ENCODE measurements at places on chromosomes 5 and 9. TPM values are rescaled to one million over a fixed set of nuclear protein-coding genes. Genes with fewer than 3 reads are reported as not detected.

DNA sequence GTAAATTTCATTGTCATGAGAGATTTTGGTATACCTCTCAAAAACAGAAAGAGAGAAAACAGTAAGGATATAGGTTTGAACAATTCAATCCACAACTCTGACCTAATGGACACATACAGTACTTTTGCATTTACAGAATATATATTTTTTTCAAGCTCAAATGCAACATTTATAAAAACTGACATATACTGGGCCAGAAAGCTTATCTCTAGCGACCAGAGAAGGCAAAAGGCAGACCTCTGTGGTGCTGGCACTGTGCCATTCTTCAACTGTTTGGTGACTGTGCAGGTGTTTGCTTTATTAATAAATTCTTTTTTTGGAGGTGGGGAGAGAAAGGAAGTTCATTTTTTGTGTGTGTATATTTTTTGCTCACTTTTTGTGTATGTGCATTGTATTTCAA is 6.0 kb upstream of the PLAC8L1 start:
- no peak for DNase-seq

GRCh38 chr9:114899461-114899860 is 30.9 kb downstream of the TNFSF8 start:
- DNase-seq = no peak

- DNase-seq = no peak
Measured at GRCh38 chr5:94853120-94853519, 234.7 kb downstream of the SLF1 start.

DNA sequence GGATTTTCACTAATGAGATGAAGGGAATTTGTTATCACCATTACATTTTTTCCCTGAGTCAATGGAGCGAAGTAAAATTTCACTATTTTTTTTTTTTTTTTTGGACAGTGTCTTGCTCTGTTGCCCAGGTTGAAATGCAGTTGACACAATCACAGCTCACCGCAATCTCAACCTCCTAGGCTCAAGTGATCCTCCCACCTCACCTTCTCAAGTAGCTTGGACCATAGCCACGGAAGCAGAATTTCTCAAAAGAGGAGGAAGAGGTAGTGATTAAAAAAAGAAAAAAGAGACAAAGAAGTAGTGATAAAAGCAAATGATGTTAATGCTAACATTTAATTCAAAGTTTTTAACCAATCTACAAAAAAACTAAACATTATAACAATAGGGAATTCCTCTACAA is 29.8 kb downstream of the ELP1 start:
- DNase-seq = no peak

GRCh38 chr5:65125591-65126541 is 355.9 kb downstream of the ADAMTS6 start:
- no peak for DNase-seq

DNA sequence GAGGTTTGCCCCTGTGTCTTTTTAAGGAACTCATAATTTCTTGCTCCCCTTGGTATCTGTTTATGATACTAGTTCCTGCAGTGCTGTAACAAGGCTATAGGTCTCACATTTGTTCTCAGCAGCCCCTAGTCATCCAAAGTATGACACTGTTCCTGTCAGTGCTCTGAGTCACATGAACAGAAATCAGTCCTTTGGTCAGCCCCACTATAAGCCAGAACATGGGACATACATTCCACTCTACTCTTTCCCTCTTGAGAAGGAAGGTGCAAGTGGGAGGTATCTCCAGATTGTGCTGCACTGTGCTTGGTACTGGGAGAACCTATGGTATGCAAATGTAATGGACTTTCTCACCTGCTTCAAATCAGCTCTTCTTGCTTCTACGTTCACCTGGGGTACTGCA is 87.0 kb downstream of the IARS1 start:
- DNase-seq = no peak

PGM5 gene
- 36.2 TPM for total RNA-seq

DNA sequence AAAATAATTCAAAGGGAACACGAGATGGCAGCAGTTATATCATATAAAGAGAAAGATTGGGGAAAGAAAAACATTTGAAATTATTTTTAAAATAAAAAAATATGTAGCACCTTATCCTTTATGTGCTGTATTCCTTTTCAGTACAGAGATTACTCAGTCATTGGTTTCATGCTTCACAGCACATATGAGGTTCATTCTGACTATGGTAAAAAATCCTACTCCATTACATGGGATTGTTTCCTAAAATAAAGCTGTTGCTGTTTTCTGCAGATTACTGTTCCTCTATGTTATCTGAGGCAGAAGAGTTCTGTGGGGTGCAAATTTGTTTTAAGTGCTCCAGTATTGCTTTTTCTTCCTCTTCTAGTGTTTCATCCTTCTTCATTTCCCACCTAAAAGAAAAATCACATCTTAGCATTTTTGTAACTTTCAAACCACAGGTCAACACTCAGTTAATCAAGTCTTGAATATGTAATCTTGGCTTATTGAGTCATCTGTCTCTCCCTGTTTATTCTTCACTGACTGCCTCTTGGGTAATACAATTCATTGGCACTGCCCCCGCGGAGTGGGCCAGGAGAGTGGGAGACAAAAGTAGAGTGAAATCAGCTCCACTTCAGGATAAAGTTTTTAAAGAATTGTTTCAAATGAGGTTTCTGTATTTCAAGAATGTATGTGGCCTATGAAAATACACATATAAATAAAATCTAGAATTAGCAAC is 412.5 kb upstream of the POU5F2 start:
- DNase-seq = no peak

- peak; percentile 63 for DNase-seq
Measured at GRCh38 chr5:149730620-149731331, 666 bp downstream of the PPARGC1B start.

- peak; percentile 45 for DNase-seq
Measured at GRCh38 chr5:176446884-176447590, 1.1 kb upstream of the FAF2 start.

GRCh38 chr5:131939690-131940345 is 5.6 kb downstream of the MEIKIN start:
- no peak for DNase-seq

PCDHGA4 gene
- 7.7 TPM for total RNA-seq

- no peak for DNase-seq
Measured at GRCh38 chr5:133985540-133986180, 17.2 kb upstream of the C5orf15 start.

- DNase-seq = no peak
Measured at GRCh38 chr5:54186912-54187445, 123.4 kb downstream of the ARL15 start.

DNA sequence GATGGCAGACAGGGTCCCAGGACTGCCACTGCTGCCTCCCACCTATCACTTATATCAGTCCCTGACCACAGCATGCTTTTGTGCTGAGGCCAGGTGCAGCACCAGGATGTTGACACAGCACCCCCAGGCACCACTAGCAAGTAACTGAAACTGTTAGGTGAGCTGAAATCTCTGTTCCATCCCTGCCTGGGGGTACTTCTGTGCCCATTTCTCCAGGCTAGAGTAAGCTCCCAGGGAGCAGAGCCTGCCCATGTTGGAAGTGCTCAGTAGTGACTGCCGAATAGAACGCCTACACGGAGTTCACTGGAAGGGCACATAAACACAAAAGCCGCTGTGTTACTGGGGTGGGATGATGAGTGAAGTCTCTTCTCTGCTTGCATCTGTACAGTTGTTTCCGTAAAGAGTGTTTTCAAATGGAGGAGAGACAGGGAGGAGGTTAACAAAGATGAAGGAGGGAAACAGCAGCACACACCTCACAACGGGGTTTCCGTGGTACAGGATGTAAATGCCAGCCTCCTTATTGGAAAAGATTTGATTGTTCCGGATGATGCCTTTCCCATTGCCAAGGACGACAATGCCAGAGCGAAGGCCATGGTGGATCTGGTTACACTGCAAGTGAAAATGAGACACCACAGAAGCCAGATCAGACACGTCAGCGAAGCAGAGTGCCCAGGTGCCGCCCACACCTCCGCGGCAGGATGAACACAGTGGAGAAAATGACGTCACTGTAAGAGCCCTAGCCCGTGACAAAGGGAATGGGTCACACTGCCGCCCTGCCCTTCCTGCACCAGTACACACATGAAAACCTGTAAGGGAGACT is 43.1 kb downstream of the POLR1E start:
- no peak for DNase-seq

PRR16 gene
- 4.6 TPM for total RNA-seq

HTR4 gene
- 0.11 TPM for total RNA-seq

GRCh38 chr5:166111021-166111420 is 2180.4 kb upstream of the WWC1 start:
- DNase-seq = no peak

DNA sequence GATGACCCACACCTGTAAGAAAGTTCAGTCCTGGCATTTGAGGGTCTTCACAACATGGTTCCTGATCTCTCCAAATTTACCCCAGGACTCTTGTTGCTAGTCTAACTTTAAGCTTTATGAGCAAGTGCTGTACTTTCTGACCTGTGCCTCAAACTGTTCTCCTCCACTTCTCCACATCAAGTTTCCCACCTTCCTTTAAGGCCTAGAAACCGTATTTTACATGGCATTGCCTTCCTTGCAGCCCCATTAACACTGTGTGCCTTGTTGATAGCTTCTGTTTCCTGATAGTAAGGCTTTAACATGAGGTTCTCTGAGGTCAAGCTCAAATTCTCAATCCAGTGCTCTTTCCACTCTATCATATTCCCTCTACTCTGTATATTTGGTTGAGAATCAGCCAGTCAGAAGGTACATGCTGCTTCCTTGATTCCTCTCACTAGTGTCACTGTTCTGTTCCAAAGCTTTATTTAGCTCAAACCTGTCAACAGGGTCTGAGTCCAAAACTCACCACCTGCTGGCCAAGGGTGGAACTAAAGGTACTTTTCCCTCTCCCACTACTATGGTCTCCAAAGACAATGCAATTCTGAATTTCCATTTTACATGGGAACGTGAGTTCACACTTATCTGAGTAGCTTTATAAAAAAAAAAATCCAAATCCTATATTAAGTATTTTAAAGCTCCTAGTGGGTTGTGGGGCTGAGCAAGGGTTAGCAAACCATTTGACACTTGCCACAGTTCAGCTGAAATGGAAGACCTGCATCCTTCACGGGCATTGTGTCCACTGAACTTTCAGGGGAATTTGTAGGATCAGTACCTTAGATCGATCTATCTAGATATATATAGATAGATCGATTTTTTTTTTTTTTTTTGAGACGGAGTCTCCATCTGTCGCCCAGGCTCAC is 21.1 kb downstream of the VCP start:
- DNase-seq = peak; percentile 41

- no peak for DNase-seq
Measured at GRCh38 chr9:35766997-35767396, 12.9 kb upstream of the MSMP start.

SLCO4C1 gene
- 0.50 TPM for total RNA-seq

GRCh38 chr5:3221432-3221831 is 374.2 kb upstream of the IRX1 start:
- no peak for DNase-seq

- peak; percentile 69 for DNase-seq
Measured at GRCh38 chr9:124040935-124041816, 29.6 kb downstream of the LHX2 start.

PCDHAC1 gene
- total RNA-seq = 0.72 TPM

DNA sequence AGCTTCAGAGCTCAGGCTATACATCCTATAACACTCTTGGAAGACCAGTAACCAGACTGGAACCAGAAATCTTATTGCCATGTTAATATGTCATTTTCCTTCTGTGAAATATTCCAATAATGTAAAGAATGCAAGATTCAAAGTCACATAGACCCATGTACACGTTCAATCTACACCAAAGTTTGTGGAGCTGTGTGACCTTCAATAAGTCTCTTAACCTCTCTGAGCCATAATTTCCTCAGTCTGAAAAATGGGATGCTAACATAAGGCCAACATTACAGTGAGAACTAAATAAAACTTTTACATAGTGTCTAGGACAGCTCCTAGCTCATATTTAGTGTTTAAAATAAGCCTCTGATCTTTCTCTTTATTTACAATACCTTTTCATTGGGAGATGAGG is 70.4 kb downstream of the ARRDC3 start:
- DNase-seq = no peak

DNA sequence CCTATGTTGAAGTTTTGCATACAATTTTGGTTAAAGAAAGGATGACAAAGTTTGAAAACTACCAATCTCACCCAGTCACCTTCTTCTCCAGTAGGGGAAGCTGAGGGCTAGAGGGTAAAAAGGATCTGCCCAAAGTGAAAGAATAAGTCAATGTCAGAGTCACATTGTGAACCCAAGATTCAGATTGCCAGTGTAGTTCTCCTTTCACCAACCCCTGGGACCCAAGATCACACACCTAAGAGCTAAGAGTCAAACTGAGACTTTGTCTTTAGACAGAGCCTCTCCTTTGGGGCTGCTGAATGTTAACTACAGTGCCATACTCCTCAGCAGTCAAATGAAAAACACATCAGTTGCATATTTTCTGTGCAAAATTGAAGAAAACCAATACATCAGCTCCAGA is 210.6 kb downstream of the ATP10B start:
- DNase-seq = no peak

- no peak for DNase-seq
Measured at GRCh38 chr9:133978226-133978898, 13.8 kb downstream of the VAV2 start.

- DNase-seq = no peak
Measured at GRCh38 chr5:111401906-111402305, 110.4 kb downstream of the STARD4 start.

CSF2 gene
- total RNA-seq = not detected

GRCh38 chr5:2178071-2178477 is 295.3 kb upstream of the IRX4 start:
- DNase-seq = no peak

SMU1 gene
- 15.5 TPM for total RNA-seq

DNA sequence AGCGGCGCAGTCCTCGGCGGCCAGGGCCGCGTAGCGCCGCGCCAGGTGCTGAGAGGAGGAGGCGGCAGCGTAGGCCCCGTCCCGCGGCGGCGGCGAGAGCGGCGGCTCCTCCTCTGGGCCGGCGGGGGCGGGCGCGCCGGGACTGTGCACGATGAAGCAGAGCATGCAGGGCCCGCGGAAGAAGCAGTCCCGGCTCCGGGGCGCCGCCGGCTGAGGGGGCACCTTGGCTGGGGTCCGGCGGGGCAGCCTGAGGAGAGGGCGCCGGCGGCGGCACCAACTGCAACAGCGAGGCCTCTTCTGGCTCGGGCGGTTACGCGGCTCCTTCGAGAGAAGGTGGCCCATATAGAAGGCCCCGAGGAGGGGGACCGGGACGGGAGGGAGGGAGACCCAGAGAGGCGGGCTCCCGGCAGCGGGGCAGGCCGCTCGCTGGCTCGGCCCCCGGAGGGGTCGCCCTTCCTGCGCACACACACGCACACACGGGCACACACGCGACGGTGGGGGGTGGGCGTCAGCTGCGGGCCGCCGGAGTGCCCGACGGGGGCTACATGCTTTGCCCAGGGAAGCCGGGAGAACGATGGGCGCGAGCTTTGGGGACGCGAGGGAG is 446 bp downstream of the FBXL17 start:
- peak; percentile 73 for DNase-seq

DNA sequence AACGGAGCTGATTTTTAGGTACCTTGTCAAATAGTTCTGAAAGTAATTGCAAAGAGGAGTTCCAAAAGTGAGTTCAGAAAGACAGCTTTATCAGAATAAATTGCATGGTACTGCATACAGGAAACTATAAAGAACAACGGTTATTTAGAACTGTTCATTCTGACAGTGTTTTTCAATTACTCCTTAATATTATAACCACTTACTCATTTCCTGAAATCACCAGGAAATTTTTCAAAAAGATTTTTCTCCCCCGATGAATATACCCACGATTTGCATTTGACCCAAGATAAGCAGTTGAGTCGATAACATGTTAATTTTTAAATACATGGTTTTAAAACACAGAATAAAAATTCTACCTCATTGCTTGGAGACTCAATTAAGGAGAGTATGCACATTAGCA is 9.4 kb downstream of the DOCK8 start:
- no peak for DNase-seq

TAS2R1 gene
- not detected for total RNA-seq

SEMA5A gene
- 6.3 TPM for total RNA-seq

- DNase-seq = no peak
Measured at GRCh38 chr9:135689011-135689410, 10.3 kb downstream of the SOHLH1 start.

CTXN3 gene
- total RNA-seq = not detected

Measured in ovary (tissue), 10 donors.